CD4-positive, alpha-beta T cell treated with Interleukin-2 at 100 ng/mL for 4 hours (primary cell): ENCODE measurements at places on chromosomes 1 and 21.

GRCh38 chr1:191460234-191460633 is 698.0 kb upstream of the RGS18 start:
- DNase-seq: no peak

DNA sequence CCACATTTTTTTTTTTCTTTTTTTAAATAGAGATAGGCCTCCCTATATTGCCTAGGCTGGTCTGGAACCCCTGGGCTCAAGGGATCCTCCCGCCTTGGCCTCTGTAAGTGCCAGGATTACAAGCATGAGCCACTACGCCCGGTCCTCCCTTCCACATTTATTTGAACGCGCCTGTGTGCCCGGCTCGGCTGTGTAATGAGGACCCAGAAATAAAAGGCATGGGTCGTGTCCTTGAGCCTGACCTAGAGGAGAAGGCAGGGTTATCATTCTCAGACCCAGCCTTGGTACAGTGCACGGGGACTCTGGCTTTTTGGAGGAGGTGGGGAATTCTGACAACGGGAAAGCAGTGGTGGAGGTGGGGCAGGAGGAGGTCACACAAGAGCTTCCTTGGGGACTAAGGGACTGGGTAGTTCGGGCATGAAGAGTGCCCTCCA is 841 bp downstream of the CENPF start:
- no peak for DNase-seq

GRCh38 chr1:220500372-220500771 is 27.6 kb upstream of the MARK1 start:
- no peak for DNase-seq

DNA sequence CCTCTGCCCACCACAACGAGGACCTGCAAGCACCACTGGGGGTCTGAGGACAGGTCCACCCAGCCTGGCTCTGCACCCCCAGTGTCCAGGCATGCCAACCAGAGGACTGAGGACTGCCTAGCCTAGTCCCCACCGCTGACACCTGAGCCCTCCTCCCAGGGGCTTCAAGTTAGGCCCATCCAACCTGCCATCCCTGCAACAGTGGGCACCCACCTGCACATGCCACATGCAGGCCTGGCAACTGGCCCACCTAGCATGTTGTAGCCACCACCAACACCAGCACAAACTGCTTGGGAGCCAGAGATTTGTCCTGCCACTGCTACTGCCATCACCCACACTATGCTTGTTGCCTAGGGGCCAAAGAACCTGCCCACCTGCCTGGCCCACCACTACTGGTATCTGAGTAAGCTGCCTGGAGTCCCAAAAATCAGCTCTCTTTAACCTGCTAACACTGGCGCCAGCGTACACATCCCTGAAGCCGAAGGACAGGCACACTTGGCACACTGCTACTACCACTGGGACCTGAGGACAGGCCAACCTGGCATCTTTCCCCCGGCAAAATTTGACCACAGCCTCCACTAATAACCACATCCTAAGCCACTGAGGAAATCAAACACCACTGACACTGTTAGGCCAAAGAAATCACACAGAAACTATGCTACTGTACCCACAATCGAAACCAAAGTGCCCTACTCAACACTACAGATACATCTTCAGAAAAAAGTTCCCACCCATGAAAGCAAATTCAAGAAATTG is 61.5 kb downstream of the PSMG1 start:
- no peak for DNase-seq

GRCh38 chr1:171468120-171468750 is 17.1 kb upstream of the PRRC2C start:
- no peak for DNase-seq

- no peak for DNase-seq
Observed at GRCh38 chr21:27104846-27105431, 138.1 kb upstream of the ADAMTS5 start.

DNA sequence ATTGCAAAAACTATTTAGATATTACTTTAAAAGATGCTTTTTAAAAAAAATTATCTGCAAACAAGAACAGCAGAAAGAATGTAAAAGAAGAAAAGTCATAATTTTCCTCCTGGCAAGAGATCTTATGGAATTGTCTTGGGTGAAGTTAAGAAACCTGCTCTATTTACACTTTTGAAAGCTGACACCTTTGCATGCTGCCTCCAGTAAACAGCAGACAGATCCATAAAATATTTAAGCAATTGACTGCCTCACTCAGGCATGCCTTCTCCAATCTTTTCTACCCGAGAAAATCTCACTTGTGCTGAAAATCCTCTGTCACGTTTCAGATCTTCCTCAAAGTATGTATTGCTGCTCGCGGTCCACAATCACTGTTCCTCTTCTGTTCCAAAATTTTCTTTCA is 107.9 kb upstream of the ZP4 start:
- DNase-seq: no peak

GRCh38 chr1:232600424-232601258 is 29.3 kb downstream of the SIPA1L2 start:
- peak; percentile 10 for DNase-seq

GRCh38 chr21:37827913-37828312 is 88.3 kb downstream of the KCNJ6 start:
- no peak for DNase-seq

- DNase-seq: no peak
Observed at GRCh38 chr1:96730574-96731298, 9.2 kb downstream of the PTBP2 start.

- no peak for DNase-seq
Observed at GRCh38 chr1:1225913-1226312, 5.9 kb downstream of the SDF4 start.

- DNase-seq: no peak
Observed at GRCh38 chr1:151855933-151856332, 2.4 kb upstream of the THEM5 start.

- peak; percentile 15 for DNase-seq
Observed at GRCh38 chr21:40143822-40144525, 276.7 kb downstream of the PCP4 start.

- no peak for DNase-seq
Observed at GRCh38 chr1:33516891-33517567, 44.6 kb downstream of the ZSCAN20 start.

DNA sequence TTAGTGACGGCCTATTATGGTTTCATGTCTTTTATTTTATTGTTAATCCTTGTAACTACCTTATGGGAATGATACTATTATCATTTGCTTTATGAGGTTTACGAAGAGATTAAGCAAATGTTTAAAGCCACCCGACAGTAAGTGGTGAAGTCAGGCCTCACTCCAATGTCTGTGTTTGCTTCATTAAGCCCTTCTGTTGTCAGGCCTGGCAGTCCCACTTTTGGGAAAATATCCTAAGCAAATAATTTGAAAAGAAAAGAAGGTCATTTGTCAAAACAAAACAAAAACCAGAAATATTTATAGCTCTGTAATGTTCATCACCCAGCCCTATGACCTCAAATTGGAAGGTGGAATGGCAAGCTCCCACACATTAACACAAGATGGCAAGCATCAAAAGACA is 40.7 kb upstream of the USP24 start:
- DNase-seq: no peak

GRCh38 chr1:166884040-166884642 is 8.1 kb upstream of the TADA1 start:
- peak; percentile 15 for DNase-seq

GRCh38 chr1:119004781-119005180 is 16.6 kb upstream of the TBX15 start:
- DNase-seq: no peak

GRCh38 chr1:17535300-17535936 is 4.1 kb upstream of the ARHGEF10L start:
- DNase-seq: no peak

DNA sequence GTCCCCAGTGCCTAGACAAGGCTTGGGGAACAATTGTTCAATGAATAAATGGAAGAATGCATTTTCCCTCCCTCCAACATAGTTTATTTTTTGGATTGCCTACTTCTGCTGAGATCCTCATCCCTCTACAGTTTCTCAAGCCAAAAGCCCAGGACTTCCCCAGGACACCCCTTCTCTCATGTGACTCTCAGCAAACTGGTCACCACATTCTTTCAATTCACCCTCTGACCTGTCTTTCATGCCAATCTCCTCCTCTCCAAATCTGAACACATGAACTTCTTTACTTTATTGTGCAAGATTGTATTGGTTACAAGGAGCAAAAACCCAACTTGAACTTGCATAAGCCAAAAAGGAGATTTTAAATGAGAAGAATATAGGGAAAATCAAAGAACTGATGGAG is 103.2 kb upstream of the JUN start:
- no peak for DNase-seq

GRCh38 chr1:63732666-63733065 is 41.2 kb upstream of the ROR1 start:
- DNase-seq: no peak

DNA sequence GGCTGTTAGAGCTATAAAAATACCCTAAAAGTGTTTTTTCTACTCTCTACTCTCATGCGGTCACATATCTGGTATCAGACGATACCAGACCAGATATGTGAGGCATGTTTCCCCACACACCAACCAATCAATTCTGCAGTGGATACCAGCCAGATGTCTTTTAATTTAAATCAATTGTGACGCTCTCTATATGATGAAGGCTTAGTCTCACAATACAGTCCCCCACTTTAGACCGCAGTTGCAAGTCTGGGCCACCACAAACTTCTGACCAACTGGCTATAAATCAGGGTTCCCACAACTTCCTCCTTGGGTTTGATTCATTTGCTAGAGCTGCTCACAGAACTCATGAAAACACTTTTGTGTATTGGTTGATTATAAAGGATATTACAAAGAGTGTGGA is 586.1 kb upstream of the ZP4 start:
- DNase-seq: no peak

DNA sequence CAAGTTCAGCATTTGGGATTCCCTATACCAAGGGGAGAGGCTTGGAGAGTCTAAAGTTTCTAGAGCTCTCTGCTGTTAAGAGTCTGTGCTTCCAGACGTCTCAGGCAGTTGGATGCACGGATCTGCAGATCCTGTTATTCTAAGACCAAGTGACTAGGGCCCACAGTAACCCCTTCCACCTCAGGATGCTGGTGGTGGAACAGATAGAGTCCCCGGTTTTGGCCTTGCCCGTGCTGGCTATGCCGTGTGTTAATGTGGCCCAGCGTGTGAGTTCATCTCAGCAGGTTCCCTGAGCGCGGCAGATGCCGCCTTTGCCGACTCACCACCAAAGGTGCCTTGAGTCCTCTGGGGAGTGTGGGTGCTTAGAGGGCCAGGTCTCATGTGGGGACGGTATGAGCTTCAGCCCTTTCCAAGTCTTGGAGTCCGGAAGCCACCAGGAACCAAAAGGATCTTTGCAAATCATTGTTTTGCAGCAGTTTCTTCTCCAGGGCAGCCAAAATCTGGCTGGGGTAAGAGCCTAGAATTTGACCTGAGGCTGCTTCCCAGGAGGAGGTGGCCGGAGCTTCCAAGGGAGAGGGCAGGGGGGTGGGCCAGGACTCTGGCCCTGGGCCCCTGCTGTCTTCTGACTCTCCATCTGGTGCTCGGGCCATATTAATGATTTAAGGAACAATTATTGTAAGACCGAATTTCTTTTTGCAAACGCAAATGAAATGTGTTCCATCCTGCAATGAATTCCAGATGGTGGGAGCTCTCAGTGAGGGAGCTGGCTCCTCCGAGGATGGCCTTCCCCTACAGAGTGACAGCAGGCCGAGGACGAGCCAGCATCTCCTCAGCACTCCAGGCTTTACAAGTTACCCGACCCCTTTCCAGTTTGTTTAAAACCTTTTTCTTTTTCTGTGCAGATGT is 205.7 kb downstream of the FOXD2 start:
- DNase-seq: no peak

GRCh38 chr1:27430903-27431600 is 38.6 kb downstream of the GPR3 start:
- peak; percentile 54 for DNase-seq

- DNase-seq: no peak
Observed at GRCh38 chr1:24904731-24905354, 25.2 kb downstream of the RUNX3 start.

GRCh38 chr1:8006037-8006963 is 19.8 kb downstream of the ERRFI1 start:
- no peak for DNase-seq

DNA sequence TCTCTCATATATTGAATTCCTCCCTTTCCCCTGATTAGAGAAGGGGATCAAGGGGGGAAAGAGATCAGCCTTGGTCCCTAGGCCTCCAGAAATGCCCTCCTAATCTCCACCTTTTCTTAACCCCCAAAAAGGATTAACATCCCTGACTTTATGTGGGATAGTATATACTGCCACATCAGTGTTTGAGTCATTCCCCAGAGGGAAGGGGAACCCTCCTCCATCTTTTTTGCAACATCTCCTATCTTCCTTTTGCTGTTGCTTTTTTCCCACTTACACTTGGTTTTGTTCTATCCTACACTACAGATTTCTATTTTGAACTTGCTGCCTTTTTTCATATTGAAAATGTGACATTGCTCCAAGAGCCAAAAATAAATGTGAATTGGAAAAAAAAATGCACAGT is 65.4 kb upstream of the PODN start:
- DNase-seq: no peak

DNA sequence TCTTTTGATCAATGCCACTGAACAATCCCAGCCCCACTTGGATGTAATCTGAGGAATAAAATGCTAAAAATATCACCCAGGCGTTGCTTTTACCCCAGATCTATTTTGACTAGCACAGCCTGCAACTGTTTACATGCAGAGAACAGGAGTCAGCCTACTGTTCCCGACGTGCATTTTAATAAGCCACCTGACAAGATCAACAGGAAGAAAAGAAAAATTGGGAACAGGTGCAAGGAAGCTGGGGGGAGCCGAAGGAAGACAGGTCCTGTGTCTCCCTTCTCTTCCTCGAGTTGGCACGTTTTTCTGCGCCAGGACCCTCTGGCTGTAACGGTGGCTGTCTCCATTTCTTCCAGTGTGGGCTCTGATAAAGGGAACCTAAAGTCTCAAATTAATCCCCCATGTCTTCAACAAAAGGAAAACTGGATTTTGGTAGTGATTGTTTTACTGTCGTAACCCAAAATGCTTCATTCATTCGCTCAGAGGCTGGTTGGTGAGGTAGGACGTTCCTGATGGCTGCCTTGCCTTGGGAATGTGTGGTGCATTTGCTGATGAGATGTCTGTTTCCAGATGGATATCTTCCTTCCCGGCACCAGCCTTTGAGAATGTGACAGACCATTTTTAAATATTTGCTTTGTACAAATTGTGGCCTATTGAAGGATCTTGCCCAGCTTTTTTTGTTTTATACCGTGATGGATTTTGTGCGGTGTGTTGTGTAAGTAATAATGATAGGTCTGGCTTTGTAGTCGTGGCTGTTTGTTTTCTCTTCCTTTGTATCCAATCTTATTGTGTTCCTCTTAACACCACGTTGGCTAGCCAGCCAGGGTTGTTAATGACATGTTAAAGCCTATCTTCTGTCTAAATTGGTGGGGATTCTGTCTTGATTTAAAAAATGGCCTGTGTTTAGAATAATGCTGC is 117.5 kb downstream of the C1orf21 start:
- DNase-seq: no peak
